ENCODE measurements at places on chromosomes 4 and X. TPM values are rescaled to one million over a fixed set of nuclear protein-coding genes. Genes with fewer than 3 reads are reported as not detected.

- DNase-seq: peak; percentile 42
These were observed 30.6 kb upstream of the PLAC1 start for GRCh38 chrX:134688839-134689238.

GRCh38 chr4:140829825-140830224 lies 73.6 kb upstream of the TBC1D9 start:
- no peak for DNase-seq

Gene DGKK
- total RNA-seq: not detected

Gene ARHGAP6
- 20.9 TPM for total RNA-seq

DNA sequence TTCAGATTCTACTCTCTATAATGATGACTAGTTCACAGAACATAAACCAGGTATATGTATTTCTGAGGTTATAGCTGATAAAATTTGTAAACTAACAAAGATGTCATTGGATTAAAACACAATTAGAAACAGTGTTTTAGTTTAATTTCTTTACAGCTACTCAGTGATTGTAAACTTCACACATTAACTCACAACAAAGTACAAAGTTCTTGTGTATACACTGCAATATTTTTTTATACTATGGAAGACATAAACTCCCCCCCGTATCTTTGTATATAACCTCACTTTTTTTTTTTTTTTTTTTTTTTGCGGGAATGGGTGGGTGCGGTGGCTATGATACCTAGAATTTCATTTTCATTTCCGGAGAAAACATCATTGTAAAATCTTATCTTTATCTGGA lies 1043.2 kb downstream of the PCDH18 start:
- DNase-seq: no peak

GRCh38 chr4:69321153-69321729 lies 41.0 kb downstream of the UGT2B28 start:
- DNase-seq: no peak

- DNase-seq: peak; percentile 56
These were observed 355.4 kb downstream of the ANK2 start for GRCh38 chr4:113404841-113405240.

Gene PDZD4
- 0.09 TPM for total RNA-seq

Gene PPEF1
- total RNA-seq: not detected

GRCh38 chr4:152572417-152573086 lies 36.7 kb upstream of the FBXW7 start:
- DNase-seq: peak; percentile 87

Gene PABPC1L2B
- total RNA-seq: not detected

DNA sequence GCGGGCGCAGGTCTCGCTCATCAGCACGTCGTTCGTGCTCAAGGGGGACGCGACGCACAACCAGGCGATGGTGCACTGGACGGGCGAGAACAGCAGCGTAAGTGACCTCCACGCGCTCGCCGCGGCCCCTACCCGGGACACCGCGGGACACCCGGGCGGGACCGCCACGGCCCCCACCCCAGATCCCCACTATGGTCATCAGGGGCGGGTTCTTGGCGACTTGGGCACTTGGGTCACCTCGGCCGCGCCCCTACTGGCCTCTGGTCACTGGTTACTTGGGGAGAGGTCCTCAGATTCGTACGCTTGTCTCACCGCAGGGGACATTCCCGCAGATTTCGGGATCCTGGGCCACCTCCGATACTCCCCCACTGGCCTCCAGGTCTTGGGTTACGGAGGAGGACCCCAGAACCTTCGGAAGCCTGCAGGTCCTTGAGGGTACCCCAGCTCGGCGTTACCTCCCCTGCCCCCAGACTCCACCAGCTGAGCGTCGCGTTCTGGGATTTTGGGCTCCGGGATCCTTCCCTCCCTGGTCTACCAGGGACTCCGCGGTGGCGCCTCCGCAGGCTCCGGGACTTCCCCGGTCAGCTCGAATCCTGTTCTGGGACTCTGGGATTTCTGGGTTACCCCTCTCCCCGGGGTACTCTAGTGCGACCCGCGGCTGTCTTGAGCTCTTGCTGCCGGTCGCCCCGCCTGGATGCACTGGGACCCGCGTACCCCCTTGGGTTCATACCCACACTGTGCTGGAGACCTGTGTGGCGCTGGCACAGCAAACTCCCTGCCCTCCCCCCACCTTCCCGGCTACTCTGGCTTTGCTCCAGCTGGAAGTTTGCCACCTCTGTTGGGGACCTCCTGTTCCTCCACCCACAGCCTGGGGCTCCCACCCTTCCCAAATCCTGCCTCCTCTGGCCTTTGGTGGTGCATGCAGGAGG lies 956 bp downstream of the SORCS2 start:
- DNase-seq: no peak

DNA sequence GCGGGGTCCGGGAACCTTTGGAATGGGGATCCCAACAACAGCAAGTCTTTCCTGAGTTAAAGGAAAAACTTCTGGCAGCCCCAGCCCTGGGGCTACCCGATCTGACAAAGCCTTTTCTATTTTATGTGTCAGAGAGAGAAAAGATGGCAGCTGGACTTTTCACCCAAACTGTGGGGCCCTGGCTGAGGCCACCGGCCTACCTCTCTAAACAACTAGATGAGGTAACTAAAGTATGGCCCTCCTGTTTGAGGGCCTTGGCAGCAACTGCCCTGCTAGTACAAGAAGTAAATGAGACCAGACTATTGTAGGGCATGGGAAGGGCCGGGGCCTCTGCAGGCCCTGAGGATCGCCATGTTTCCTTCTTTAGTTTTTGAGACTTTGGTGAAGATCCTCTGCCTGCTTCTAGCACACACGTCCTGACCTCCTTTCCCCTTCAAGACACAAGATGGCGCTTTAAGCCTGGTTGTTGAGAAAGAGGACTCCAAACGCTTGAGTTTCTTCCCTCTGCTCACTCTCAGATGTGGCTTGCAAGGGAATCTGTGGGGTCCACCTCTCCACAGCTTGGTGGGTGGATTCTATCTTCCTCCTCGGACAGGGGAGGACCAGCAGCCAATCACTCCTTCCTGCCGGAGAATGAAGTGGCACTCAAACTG lies 18.5 kb upstream of the DRD5 start:
- peak; percentile 74 for DNase-seq

- no peak for DNase-seq
These were observed 3.1 kb downstream of the RBMXL3 start for GRCh38 chrX:115192244-115192700.

DNA sequence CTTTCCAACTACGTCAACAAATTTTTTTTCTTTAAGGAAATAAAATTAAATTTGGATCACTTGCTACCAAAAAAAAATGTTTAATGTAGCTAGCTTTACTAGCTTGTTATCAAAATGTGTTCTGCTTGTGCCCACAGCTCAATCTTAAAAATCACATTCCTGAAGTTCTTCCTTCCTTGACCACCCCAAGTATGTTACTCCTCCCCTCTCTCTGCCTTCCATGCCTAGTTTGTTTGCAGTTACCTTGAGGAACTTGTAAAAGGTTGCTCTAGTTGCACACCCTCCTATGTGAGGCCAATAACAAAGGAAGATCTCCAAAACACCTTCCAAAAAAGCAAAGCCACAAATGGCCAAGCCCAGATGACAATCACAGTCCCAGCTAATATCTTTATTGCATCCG lies 19.6 kb upstream of the TMEM184C start:
- DNase-seq: no peak

GRCh38 chr4:187739771-187740170 lies 255.8 kb upstream of the ZFP42 start:
- DNase-seq: no peak

GRCh38 chr4:54588404-54588803 lies 69.4 kb upstream of the KIT start:
- no peak for DNase-seq

Gene PCDH11X
- total RNA-seq: not detected

DNA sequence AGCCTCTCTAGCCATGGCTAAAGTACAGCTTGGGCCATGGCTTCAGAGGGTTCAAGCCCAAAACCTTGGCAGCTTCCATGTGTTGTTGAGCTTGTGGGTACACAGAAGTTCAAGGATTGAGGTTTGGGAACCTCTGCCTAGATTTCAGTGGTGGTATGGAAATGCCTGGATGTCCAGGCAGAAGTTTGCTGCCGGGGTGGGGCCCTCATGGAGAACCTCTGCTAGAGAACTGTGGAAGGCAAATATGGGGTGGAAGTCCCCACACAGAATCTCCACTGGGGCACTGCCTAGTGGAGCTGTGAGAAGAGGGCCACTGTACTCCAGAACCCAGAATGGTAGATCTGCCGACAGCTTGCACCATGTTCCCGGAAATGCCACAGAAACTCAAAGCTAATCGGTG lies 59.5 kb downstream of the NEXMIF start:
- DNase-seq: no peak

Gene EFHC2
- 0.45 TPM for total RNA-seq

- no peak for DNase-seq
These were observed 39.2 kb downstream of the MAP7D3 start for GRCh38 chrX:136211766-136212556.

DNA sequence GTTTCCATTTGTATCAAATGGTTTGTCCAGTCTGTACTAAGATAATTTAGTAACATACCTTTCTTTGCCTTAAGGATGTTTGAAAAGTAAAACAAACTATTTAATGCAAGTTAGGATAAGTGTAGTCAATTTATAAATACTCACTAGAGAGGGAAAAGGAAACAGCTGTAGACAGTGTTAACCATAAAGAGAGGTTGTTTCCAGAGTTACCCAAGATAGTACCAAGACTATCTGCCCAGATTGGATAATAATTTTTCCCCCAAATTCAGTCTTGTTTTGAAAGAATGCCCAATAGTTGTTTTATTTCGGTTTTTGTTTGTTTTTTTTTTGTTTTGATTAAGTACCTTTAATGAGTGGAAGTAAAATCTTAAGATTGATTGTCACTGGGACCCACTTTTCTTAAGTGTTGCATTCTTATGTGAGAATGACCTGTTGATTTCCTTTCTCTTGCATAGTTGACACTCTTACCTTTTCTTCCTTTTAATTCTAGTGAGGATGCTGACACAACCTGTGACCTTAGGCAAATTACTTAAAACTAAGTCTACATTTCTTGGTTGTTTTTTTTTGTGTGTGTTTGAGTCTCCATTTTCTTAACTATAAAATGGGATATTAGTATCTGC lies 12.8 kb downstream of the AFF1 start:
- no peak for DNase-seq

- no peak for DNase-seq
These were observed 37.5 kb downstream of the FGFBP1 start for GRCh38 chr4:15901007-15901406.

DNA sequence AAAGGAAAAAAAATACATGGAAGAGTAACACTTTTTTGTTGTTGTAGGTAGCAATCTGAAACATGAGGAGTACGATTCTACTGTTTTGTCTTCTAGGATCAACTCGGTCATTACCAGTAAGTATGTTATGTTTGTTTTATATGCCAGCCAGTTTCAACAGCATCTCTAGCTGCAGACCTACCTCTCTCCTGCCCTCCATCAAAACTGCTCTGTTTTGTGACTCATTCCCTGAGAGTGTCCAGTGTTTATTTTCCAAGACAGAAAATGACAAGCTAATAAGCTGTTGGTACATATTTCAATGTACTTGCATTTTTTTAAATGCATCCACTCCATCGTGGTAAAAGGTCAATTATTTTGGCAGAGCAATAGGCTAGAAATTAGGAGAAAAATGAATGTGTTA lies 347 bp downstream of the AMTN start:
- peak; percentile 14 for DNase-seq

DNA sequence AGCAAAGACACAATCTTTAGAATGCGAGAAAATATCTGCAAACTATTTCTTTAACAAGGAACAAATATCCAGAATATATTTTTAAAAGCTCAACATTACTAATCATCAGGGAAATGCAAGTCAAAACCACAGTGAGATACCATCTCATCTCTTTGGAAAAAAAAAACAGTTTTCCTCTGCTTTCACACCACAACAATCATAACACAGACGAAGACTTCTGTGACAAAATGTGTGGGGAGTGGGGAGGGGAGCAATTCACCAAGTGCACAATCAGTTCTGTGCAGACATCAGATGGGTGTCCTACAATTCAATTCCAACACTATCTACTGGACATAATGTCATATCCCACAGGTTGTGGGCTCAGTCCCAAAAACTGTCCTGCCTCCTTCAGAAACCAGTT lies 293.2 kb upstream of the SLC7A11 start:
- no peak for DNase-seq

- no peak for DNase-seq
These were observed 4.8 kb downstream of the TRPC5OS start for GRCh38 chrX:111880735-111881134.

Gene NXF2
- total RNA-seq: not detected

DNA sequence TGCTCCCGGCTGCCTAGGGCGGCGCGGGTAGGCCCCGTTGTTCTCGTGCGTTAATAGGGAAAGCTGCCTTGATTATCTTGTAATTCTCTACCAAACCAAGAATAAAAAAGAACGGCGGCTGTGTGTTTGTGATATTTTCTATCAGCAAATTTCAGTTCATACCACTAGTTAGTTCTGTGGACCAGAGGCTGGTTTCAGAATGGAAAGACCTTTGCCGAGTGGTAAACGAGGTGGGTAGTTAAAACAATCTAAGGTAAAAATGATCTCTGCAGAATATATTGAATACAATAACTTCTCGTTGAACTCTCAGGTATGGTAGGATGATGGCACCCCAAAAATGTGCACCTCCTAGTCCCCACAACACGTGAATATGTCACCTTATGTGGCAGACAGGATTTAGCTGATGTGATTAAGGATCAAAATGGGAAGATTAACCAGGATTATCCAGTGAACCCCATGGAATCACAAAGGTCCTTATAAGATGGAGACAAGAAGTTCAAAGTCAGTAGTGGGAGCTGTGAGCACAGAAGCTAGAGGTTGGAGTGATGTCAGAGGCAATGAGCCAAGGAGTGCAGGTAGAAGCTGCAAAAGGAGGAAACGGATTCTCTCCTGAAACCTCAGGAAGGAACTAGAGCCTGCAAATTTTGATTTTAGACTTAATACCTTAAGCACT lies 574 bp upstream of the CFAP97 start:
- DNase-seq: peak; percentile 25

DNA sequence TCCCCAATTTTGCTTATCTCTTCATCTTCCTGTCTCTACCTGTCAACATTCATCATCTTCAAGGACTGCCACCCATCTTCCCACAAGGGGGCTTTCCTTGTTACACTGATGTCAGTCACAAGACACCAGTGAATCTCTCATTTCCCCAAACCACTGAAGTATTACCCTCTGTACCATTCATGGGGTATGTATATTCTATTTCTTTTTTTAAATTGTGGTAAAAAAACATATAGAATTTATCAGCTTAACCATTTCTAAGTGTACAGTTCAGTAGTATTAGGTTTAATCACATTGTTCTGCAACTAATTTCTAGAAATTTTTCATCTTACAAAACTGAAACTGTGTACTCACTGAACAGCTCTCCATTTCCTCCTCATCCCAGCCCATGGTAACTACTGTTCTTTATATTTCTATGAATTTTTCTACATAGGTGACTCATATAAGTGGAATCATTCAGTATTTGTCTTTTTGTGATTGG lies 98.6 kb downstream of the LARP7 start:
- no peak for DNase-seq

Gene ADAMTS3
- 5.0 TPM for total RNA-seq

- DNase-seq: no peak
These were observed 124.5 kb upstream of the PJA1 start for GRCh38 chrX:69289793-69290123.

- DNase-seq: no peak
These were observed 507.9 kb downstream of the TECRL start for GRCh38 chr4:63901304-63901703.

GRCh38 chr4:98314791-98315565 lies 53.8 kb downstream of the RAP1GDS1 start:
- DNase-seq: peak; percentile 24

Gene CLDN34
- total RNA-seq: not detected
